ENCODE measurements at places on chromosomes 5 and 9.

- DNase-seq, result peak; percentile 74
Measured at GRCh38 chr5:112757468-112758208, 20.0 kb downstream of the APC start.

DNA sequence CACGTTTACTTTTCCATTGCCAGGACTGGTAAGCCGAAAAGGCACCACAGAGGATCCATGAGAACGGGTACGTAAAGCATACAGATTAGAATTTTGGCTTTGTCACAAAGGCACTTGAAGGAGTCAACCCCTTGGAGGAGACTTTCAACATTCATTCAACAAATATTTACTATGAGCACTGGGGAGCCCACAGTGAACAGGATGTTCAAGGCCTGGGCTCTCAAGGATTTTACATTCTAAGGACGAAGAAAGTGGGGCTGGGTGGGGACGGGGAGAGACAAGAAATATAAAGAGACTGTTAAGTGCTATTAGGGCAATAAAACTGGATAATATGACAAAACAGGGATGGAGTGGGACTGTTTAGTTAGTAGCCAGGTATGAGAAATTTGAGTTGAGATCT is 66.0 kb downstream of the KLF4 start:
- DNase-seq, result no peak

DNA sequence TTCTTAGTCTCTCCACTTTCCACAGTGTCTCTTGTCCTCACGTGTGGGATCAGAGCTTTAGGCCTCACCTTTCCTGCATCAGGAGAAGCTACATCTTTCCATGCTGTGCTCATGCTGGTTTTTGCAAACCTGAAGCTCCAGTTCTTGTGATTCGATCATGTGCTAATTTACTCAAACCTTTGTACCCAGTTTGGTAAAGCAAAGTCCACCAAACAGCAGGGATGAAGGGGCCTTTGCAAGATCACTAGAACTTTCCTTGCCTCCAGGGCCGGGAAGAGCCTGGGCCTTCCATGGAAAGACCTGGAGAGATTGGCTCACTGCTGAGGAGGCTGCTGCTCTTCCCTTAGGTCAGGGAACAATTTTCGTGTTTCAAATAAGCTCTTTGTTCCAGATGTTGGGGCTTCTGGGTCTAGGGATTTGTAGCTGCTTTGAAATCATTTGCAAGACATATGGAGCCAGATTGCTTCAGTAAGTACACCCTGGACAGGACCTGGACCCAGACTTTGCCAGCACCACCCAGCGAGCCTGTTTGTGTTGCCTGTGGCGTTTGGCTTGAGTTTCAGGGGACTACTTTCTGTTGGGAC is 18.7 kb upstream of the SPATA31E1 start:
- no peak for DNase-seq

DNA sequence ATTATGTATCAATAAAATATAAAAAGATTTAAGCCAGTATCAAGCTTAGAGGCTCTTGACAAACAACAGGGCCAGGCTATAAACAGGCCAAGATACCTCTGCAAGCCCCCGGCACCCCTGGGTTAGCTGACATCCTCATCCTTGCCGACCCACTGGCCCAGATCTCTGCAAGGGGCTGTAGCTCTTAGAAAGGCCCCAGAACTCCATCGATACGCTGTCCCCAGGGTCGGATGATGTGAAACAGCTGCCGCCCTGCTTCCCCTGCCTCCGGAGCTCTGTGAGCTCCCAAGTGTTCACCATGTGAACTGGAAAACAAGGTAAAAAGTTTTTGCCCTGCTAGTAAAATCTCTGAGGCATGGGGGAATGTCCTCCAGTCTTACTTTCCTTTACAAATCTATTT is 20.1 kb downstream of the SH3PXD2B start:
- DNase-seq, result no peak

DNA sequence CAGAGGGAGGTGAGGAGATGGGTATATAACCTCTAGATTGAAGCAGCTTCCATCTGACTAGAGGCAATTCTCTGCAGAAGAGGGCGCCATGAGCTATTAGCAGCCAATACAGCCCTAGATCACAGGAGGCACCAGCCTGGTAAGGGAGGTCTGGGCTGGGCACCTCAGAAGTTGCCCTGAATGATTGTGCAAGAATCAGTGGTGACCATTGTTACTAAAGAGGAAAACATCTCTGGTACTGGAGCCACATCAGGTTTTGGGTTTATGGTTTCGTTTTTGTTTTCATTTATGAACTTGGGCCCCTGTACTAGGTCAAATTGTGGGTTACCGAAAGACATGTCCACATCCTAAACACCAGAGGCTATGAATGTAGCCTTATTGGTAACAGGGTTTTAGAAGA is 342.0 kb downstream of the MLLT3 start:
- DNase-seq, result no peak

DNA sequence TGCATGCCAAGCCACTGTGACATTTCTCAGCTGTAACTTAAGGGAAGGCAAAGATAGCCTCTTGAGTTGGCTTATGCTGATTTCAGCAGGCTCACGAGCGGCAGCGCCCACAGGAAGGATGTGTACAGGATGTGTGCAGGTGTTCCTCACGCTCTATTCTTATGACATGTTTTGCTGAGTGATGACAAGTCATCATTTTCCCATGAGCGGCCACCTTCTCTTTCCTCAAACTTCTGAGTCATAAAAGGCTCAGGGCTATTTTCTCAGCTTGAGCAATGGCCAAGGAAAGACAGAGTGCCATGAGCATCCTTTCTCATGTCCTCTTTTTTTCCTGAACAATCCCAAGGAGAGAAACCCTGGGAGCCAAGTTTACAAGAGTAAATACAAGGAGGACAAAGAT is 365.9 kb downstream of the PLK2 start:
- no peak for DNase-seq

- DNase-seq, result peak; percentile 16
Measured at GRCh38 chr9:113580954-113581311, 117.4 kb downstream of the RGS3 start.

- DNase-seq, result no peak
Measured at GRCh38 chr5:178436326-178436940, 153.8 kb downstream of the COL23A1 start.

- DNase-seq, result no peak
Measured at GRCh38 chr9:8686516-8686915, 886.9 kb upstream of the DMAC1 start.

DNA sequence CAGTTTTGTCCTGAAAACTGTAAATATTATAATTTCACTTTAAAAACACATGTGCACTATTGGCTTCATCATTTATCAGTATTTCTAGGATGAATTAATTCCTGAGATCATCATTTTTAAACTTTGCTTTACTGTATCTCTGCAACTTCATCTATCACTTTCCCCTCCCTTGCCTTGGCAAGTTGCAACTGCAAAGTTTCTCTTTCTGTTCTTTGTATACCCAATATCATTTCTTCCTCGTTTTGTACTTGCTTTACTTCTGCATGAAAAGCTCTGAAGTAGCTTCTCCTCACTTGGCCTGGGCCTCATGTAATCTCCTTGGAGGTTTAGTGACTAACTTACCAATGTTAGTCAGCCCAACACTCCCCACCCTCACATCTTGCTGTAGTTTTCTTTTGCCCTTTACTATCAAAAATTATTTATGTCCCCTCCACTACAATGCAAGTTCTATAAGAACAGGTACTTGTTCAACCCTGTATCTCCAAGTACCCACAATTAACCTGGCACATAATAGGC is 12.8 kb downstream of the C5orf63 start:
- DNase-seq, result no peak

DNA sequence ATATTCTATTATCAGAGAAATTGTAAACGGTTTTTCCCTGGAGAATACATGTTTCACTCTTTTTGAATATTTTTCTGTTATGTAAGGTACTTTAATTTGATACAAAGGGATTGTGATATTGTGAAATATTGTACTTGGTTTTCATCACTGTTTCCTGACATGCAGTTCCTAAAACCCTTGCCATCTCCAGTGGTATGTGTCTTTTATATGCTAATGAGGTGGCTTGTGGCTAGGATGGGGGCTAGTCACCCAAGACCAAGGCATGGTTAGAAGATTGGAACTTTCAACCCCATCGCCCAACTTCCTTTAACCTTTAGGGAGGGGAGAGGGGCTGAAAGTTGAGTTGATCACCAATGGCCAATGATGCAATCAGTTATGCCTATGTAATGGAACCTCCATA is 160.6 kb downstream of the TAF11L14 start:
- no peak for DNase-seq

GRCh38 chr5:147046281-147046680 is 167.7 kb upstream of the PPP2R2B start:
- DNase-seq, result no peak

- DNase-seq, result no peak
Measured at GRCh38 chr5:160269017-160269416, 39.7 kb downstream of the FABP6 start.

DNA sequence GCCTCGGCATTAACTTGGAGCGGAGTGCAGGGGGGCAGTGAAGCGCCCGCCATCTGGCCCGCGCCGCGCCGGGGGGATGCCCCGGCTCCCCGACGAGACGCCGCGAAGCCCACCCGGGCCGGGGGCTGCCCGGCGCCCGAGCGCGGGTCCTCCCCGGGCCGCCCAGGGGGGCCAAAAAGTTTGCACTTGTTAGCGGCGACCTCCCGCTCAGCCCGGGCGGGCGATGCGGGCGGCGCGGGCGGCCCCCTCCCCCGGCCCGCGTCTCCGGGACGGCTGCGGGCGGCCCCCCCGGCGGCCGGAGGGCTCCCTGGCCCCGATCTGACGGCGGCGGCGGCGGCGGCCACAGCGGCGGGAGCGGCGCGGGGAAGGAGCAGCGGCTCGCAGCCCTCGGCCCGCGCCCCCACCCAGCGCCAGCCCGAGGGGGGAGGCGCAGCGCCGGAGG is at the start of gene NTNG2:
NTNG2 (plus strand) TSS at position 316 of the 442 bp plus-strand sequence. CDS start 4,774 bp downstream, outside the sequence.
- no peak for DNase-seq

DNA sequence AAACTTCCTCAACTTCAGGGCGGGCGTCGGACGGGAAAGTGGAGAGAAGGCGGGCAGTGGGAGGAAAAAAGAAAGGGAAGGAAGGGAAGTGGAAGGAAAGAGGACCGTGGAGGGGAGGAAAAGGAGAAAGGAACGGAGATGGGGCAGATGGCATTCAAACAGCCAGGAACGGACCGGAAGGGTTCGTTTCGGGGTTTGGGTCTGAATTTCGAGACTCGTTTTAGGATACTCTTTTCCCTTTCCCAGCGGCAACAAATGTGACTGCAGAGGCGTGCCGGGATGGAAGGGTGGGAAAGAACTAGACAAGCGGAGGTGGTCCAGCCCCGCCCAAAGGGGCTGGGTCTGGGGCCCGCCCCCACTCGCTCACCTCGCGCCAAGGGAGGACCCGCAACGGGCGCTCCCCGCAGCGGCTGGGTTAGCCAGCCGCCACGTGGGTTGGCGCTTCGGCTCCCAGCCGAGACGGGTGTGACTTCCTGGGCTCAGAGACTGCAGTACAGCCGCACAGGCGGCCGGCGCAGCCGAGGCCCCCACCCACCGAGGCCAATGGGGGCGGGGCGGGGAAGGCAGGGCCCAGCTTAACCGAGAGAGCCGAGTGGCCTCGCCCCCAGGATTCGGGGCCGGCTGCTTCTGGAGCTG is 2.7 kb downstream of the VCAN start:
- no peak for DNase-seq

- no peak for DNase-seq
Measured at GRCh38 chr9:92480291-92480771, 2.0 kb downstream of the ASPN start.

DNA sequence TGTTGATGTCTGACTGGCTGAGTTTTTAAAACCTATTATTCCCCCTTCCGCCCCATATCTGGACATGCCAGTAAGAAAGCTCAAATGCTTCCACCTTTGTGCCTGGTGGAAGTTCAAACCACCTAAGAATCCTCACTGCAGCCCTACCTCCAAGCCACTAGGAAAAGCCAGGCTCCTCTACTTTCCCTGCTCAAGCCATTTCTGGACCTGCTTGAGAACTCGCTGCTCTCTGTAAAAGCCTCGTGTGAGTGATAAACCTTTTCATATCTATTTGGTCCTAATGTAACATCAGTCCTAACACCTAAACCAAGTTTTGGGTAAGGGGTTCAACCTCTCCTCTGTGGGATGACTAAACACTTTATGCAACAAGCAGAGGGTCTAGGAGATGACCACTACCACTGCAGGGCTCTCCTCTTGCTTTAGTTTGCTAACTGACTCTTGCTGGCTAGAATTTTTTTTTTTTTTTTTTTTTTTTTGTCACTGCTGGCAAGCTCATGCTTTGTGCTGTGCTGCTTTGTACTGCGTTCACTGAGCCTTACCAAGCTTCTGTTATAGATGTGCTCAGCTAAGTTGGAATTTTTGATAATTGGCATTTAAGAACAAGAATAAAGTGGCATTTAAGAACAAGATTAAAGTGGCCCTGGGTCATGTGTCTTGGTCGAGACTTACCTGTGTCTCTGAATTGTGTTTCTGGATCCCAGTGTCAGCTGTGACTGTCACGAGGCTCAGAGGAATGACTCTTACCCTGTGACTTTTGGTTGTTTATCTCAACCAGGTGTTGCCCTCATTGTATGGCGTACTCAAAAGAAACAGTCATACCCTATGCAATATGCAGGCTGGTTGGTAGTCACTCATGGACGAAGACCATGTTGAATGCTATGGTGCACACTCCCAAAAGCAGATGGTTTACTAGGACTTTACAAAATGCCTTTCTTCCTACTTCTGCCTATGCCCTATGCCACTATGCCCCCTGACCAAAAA is 19.5 kb downstream of the TRIM32 start:
- DNase-seq, result no peak

GRCh38 chr9:120683150-120683549 is 31.1 kb downstream of the MEGF9 start:
- no peak for DNase-seq

DNA sequence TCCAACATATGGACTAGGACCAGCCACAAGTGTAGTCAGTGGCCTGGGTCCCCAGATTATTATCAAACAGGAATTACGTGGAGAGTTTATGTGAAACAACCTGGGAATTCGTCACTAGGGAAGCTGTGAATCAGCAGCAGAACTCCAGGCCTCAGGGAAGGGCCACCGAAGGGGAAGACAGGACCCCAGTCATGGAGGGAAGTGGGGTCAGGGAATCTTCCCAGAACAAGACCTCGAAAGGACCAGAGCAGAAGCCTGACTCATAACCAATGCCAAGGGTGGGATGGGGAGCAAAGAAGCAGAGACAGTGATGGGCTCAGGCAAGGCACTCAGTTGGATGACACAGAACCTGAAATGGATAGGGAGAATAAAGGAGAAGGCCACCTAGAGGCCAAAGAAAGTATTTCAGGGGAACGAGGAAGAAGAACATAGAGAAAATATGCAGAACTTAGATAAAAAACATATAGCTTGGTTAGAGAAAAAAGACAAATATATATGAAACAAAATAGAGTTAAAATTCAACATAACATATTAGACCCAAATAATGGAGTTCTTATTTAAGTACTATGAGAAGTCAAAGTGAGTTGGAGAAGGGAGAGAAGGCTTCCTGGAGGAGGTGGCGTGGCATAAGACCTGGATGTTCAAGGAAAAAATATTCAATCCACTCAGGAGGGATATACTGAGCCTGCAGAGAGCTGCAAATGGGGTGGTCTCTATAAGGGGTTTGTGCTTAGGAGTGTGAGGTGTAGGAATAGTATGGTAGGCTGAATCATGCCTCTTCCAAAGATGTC is 66.7 kb upstream of the CAST start:
- peak; percentile 21 for DNase-seq

- DNase-seq, result no peak
Measured at GRCh38 chr5:71864730-71865601, 145.9 kb downstream of the CARTPT start.

Measured in OCI-LY7 (cell line).